GM23248 (cell line): ENCODE measurements at places on chromosomes 7 and 10. TPM values are rescaled to one million over a fixed set of nuclear protein-coding genes. Genes with fewer than 3 reads are reported as not detected.
A peak's percentile ranks its signal among the peaks of the same experiment; 100 is the strongest.

DNA sequence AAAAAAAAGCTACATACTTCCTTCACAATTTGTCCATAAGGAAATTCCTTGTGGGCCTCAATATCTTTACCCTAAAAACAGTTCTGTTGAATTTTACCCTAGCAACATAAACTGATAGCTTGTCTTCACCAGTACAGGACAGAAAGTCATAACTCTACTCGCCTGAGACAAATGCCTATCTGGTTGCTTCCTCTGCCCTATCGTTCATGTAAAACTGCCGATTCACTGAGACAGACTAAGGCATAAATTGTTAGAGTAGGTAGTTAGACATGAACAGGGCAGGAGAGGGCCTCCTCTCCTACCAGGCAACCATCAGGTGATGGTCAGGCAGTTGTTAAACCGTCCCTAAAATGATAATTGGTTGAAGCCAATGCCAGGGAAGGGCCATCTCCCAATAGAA is 25.0 kb downstream of the IFIT3 start:
- H3K4me1 ChIP-seq = peaks cover 48% of the 10 kb centered on the region
- H3K36me3 ChIP-seq = no peaks in the 10 kb centered on the region
- no peak for DNase-seq
- H3K27me3 ChIP-seq = no peaks in the 10 kb centered on the region
- H3K4me3 ChIP-seq = 0 out of 2 replicates have a peak overlapping the region, but pooled peaks have one; percentile 20

DNA sequence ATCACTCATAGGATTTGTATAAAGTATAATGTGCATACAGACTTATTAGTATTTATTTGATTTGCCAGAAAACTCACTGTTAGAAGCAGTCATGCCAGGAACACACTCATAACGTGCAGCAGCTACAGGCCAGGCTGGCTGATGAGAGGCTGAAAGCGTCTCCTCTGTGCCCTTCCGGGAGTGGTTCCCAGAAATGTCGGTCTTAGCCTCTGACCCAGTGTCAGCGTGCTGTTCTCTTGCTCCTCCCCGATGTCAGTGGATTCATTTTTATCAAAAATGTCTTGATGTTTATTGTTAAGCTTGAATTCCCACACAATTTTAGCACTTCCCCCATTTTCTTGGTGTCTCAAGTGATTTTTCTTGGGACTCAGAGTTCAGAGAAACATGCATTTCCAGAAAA is 33.3 kb upstream of the GARS1 start:
- DNase-seq = no peak
- H3K27ac ChIP-seq = no peak overlapping the region
- H3K4me1 ChIP-seq = no peaks in the 10 kb centered on the region

GRCh38 chr10:369684-370448 is 234.6 kb downstream of the ZMYND11 start:
- no peaks in the 10 kb centered on the region for H3K27me3 ChIP-seq
- H3K4me1 ChIP-seq = peaks cover 21% of the 10 kb centered on the region
- peaks cover 13% of the 10 kb centered on the region; the same call in 1 of the 2 replicates for H3K36me3 ChIP-seq
- no peak overlapping the region for H3K27ac ChIP-seq

DNA sequence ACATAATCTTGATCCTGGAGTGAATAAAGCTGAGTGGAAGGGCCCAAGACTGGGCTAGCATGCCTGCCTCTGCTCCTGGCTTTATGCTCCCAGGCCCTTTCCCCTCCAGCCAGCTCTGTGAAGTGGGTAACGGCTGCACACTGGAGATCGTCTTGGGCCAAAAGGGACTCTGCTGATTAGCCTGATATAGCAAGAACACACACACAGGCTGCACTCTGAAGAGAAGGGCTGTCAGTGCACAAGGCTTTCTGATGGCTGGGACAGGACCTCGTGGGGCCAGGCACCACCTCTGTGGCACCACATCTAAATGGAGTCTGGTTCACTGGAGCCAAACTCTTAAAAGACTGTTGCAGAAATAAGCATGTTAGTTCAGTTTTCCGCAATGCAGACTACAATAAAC is 161.4 kb downstream of the NEURL1 start:
- no peak overlapping the region for H3K27ac ChIP-seq
- peaks cover 34% of the 10 kb centered on the region for H3K36me3 ChIP-seq
- H3K4me1 ChIP-seq = peaks cover 44% of the 10 kb centered on the region
- H3K4me3 ChIP-seq = no peak overlapping the region
- no peaks in the 10 kb centered on the region for H3K27me3 ChIP-seq

DNA sequence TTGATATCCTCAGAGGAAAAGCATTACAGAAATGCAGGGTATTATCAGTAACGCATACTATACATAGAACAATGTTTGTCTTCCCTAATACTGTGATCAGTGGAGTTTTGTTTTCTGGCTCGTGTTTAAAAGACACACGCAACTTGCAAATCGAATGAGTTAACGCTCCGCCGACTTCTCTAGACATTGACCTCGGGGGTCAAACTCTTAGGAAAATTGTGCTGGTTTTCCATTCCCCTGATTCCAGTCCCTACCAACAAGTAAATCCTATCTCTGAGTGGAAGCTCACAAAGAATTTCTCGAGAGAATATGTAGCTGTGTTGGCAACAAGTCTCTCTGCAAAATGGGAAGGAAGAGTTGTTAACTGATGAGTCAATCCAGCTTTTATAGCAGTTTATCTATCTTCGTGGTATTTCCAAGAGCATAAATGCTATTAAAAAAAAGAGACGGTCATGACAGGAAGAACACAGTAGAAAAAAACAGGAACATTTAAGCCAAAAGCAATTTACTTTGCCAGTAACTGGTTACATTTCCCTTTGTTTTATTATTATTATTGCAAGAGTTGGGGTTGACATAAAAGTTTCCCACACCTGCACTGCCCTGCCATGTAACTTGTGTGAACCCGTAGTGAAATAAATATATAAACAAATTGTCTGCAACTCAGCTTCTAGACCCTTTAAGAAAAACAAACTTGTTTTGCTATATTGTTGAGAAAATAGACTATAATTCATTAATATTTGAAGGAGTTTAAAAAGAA is 144.4 kb downstream of the ARID5B start:
- H3K27ac ChIP-seq = peak overlapping the region; percentile 91
- H3K27me3 ChIP-seq = no peaks in the 10 kb centered on the region
- peak; percentile 91 for DNase-seq
- H3K36me3 ChIP-seq = peaks cover 5% of the 10 kb centered on the region; the same call in 1 of the 2 replicates

GRCh38 chr10:100874702-100875483 is 37.9 kb upstream of the SLF2 start:
- no peaks in the 10 kb centered on the region for H3K36me3 ChIP-seq
- H3K27me3 ChIP-seq = no peaks in the 10 kb centered on the region
- DNase-seq = no peak

DNA sequence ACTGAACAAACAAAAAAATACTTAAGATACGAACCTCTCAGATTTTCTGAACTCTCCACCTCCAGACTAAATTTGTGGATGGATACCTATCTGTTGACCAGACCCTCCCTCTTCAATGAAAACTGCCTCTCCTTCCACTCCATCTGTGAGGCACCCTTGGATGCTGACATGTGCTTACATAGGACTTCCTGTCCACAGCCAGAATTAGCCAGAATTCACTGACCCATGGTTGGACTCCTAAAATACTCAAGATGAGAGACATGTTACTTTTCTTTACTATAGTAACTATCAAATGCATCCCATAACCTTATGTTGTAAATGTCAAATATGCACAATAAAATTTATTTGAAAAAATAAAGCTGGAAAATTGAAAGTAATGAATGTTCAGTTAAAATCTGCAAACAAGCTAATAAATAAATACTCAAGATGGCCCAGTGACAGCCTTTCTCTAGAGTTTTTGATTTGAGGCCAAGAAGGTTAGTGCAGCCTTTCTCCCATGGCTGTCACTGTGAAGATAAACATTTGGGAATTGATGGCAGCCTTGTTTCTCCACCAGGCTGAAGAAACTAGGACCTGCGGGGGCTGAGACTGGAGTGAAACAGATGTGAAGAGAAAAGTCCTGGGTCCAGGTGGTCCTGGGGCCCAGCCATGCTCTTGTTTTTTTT is 287.0 kb downstream of the ZEB1 start:
- H3K27ac ChIP-seq = no peak overlapping the region
- H3K4me3 ChIP-seq = no peak overlapping the region

DNA sequence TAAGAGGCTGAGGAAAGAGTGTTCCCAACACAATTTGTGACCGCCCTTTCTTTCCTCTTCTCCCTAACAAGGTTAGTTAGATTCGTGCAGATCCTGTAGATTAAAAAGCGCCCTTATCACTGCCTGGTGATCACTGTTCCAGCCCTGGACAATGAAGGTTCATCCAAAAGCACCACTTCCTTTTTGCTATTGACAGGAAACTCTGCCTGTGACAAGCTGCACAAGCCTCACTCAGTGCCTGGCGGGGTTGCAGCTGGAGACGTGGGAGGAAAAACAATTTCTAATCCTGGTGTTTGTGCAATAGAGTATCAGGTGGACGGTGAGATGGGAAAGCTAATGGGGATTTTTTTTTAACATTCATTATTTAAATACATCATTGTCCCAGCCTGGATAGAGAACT is 105.9 kb upstream of the CAV2 start:
- no peak for DNase-seq
- H3K36me3 ChIP-seq = no peaks in the 10 kb centered on the region
- H3K27ac ChIP-seq = no peak overlapping the region

DNA sequence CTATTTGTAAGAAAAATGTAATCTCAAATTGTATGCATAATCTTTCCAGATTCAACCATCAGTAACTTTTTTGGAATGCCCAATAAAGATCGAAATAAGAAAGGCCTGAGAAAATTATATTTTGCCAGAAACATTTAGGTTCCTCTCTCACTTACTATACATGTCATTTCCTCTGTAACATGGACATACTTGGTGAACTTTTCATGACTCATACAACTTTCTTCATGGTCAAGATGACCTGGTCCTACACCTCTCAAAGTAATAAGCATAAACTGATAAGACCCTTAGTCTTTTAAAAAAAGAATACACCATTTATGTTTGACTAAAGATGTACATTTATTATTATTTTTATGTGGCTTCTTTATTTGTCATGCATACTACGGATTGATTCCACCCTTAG is 125.3 kb downstream of the REEP3 start:
- DNase-seq = no peak
- no peak overlapping the region for H3K27ac ChIP-seq
- no peaks in the 10 kb centered on the region for H3K4me1 ChIP-seq
- H3K4me3 ChIP-seq = no peak overlapping the region
- H3K27me3 ChIP-seq = no peaks in the 10 kb centered on the region
- no peaks in the 10 kb centered on the region for H3K36me3 ChIP-seq

DNA sequence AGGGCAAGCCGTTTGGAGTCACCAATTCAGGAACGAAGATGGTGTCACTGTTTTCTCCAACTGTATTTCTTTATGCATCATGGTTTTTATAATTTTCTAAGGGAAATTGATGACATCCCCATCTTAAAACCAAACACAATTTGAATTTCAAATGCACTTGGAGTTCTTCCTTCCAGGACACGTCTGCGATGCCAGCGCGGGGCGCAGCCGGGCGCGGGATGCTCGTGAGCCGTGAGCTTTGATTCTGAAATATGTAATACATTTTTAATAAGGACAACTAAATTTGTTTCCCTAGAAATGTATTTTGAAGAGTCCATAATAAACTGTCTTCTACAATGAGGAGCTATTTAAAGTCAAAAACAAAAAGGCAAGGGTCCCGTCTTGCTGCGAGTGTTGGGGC is 492.1 kb downstream of the DNAJB6 start:
- no peaks in the 10 kb centered on the region for H3K4me1 ChIP-seq
- no peaks in the 10 kb centered on the region for H3K27me3 ChIP-seq
- no peak for DNase-seq
- no peak overlapping the region for H3K27ac ChIP-seq

GRCh38 chr7:632831-633210 is 93.7 kb upstream of the DNAAF5 start:
- H3K27me3 ChIP-seq = no peaks in the 10 kb centered on the region
- H3K4me3 ChIP-seq = no peak overlapping the region
- no peaks in the 10 kb centered on the region for H3K36me3 ChIP-seq
- DNase-seq = no peak
- no peaks in the 10 kb centered on the region for H3K4me1 ChIP-seq

DNA sequence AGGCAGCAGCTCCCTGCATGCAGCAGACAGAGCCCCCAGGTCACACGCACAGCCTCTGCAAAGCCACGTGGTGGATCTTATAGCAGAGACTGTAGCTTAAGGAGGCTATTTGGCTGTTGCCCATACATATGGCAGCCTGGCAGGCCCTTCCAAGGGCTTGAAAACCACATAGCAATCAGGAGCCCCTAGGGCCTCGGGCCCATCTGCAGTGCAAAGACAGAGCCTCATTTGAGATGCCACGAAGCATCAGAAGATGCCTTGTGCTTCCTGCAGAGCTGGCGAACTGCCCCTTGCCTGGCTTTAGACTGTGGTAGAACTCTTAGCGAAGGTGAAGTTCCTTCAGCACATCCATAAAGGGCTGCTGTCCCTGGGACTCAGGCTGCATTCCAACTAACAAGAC is 309.9 kb downstream of the GRID1 start:
- no peaks in the 10 kb centered on the region for H3K4me1 ChIP-seq
- H3K27ac ChIP-seq = no peak overlapping the region
- H3K27me3 ChIP-seq = no peaks in the 10 kb centered on the region
- no peak overlapping the region for H3K4me3 ChIP-seq
- H3K36me3 ChIP-seq = no peaks in the 10 kb centered on the region

DNA sequence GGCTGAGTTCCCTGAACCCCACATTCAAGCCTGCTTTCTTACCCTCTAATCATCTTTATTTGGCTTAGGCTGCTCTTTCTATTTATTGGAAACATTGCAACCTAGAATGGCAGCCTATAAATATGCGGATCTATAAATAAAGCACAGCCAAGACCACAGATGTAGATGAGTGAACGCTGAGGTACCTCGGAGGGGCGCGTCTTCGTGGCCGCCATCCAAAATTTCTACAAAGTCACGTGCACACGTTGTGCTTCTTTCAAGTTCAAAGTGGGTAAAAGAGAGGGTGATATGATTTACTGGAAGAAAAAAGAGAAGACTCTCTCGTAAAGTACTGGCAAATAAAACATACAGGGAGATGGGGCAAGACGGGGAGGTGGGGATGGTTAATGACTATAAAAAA is 132.6 kb upstream of the RSU1 start:
- no peaks in the 10 kb centered on the region for H3K36me3 ChIP-seq
- H3K4me3 ChIP-seq = no peak overlapping the region
- DNase-seq = no peak
- H3K27ac ChIP-seq = no peak overlapping the region

GRCh38 chr7:139855498-139856270 is 26.6 kb downstream of the TBXAS1 start:
- H3K27ac ChIP-seq = no peak overlapping the region
- H3K4me1 ChIP-seq = 0 out of 2 replicates have a peak, but pooled peaks cover 8% of the 10 kb centered on the region
- H3K36me3 ChIP-seq = no peaks in the 10 kb centered on the region
- no peak for DNase-seq
- no peak overlapping the region for H3K4me3 ChIP-seq

DNA sequence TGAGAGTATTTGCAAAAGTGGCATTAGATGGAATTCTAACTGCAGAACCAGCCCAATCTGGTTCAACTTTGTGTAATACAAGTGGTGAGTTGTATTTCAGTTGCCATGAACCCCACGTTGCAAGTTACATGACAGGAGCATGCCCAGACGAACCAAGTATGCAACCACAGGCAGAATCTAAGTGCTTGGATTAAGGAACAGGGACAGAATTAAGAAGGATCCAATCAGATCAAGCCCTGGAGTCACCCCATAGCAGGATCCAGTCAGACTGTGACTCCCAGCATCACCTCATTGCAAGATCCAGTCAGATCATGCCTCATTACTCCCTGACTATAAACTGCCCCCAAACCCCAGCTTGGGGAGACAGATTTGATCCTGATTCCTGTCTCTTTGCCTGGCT is 388.7 kb upstream of the NRP1 start:
- DNase-seq = no peak
- H3K27me3 ChIP-seq = no peaks in the 10 kb centered on the region
- H3K27ac ChIP-seq = no peak overlapping the region
- no peak overlapping the region for H3K4me3 ChIP-seq
- H3K4me1 ChIP-seq = no peaks in the 10 kb centered on the region

Gene LLCFC1
- polyA plus RNA-seq = not detected in 2 replicates

Gene PTN
- polyA plus RNA-seq = 7.0 and 8.5 TPM in 2 replicates

Gene SLC39A12
- not detected in 2 replicates for polyA plus RNA-seq

Gene ACBD7
- polyA plus RNA-seq = not detected in 2 replicates

Gene MYO3A
- polyA plus RNA-seq = not detected in 2 replicates

Gene SPAM1
- not detected in 2 replicates for polyA plus RNA-seq

Gene ACSM6
- polyA plus RNA-seq = 0.08 TPM in 1 of 2 replicates, not detected in the other

Gene CNTNAP2
- not detected in 2 replicates for polyA plus RNA-seq
